ENCODE measurements at places on chromosomes 3 and 15.

DNA sequence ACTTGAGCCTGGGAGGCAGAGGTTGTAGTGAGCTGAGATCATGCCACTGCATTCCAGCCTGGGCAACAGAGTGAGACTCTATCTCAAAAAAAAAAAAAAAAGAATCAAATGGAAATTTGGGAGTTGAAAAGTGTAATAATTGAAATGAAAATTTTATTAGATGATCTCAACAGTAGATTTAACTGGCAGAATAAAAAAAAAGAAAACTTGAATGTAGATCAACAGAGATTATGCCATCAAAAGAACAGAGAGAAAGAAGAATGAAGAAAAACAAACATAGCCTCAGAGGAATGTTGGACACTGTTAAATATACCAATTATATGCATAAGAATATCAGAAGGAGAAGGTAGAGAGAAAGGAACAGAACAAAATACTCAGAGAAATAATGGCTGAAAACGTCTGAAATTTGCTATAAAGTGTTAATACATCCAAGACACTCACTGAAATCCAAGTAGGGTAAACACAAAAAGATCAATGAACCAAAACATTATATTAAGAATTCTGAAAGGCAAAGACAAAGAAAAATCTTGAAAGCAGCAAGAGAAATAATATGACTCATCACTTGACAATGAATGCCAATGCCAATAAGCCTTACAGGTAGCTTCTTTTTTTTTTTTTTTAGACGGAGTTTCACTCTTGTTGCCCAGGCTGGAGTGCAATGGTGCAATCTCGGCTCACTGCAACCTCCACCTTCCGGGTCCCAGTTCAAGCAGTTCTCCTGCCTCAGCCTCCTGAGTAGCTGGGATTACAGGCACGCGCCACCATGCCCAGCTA, 14.6 kb upstream of the ELP6 start:
- DNase-seq: no peak

GRCh38 chr3:161031134-161031533, 74.0 kb downstream of the B3GALNT1 start:
- DNase-seq: no peak

GRCh38 chr15:63752075-63752684, 81.6 kb downstream of the HERC1 start:
- DNase-seq: peak; percentile 36

GRCh38 chr3:72266016-72266370, 481.0 kb upstream of the PROK2 start:
- no peak for DNase-seq

DNA sequence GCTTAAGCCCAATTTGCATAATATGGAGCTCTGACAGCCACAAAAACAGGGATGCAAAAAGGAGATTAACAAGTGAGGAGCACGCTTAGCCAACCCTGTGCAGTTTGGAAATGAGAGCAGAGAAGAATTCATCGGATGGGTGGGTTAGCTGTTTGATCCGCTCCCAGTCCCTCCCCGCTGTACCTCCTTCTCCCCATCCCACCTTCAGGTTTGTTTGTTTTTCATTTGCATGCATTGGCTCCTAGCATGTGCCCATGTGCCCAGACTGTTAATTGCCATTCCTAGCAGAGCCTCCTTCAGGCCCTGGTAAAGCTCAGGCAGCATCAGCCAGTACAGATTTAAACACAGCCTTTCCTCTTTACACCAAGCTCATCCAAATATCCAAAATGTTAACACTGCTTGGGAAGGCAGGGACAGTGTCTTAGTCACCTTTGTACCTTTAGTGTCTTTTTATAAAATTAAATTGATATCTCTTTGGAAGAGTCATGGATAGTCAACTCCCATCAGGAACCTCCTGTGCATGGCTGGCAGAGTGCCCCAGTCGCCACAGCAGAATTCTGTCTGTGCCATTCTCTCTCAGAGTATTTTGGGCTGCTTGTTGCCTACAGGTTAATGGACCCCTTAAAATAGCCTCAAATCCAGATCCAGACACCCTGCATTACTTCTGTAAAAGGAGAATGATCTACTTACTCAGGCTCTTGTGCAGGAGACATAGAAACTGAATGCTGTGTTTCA, 244.2 kb downstream of the LSAMP start:
- peak; percentile 2 for DNase-seq

DNA sequence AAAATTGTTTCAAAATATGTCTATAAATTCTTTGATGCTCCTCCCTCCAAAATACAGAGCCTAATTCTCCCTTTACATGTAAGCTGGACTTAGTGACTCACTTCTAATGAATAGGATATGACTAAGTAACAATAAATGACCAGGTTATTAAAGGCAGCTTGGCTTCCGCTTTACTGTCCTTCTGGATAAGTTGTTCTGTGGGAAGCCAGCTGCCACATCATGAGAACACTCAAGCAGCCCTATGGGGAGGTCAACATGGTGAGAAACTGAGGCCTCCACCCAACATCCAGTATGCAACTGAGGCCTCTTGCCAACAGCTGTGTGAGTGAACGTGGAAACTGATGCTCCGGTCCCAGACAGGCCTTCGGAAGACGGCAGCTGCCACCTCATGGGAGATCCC, 247.3 kb upstream of the CHRM5 start:
- DNase-seq: no peak

- no peak for DNase-seq
Observed at GRCh38 chr15:90037961-90038631, 37.0 kb downstream of the ZNF710 start.

- no peak for DNase-seq
Observed at GRCh38 chr3:85560088-85560785, 601.4 kb downstream of the CADM2 start.

- no peak for DNase-seq
Observed at GRCh38 chr3:152785051-152785450, 49.9 kb upstream of the P2RY1 start.

DNA sequence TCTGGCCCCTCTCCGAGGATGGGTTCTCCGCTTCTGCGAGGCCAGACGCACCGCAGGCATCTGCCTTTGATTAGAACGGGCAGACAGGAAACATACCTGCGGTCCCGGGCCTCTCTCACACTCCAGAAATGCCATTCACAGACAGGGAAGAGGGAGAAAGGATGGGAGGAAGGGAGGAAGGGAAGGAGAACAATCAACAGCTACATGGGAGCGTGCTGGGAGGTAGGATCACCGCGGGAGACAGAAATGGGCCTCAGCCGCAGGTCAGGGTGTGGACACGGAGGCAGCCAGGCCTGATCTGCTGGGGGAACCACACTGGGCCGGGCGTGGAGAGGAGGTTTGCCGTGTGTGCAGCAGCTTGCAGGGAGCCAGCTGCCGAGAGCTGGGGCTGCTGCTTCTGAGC, 90.7 kb upstream of the RGMA start:
- no peak for DNase-seq

- no peak for DNase-seq
Observed at GRCh38 chr3:159882790-159883779, 105.5 kb upstream of the IL12A start.

DNA sequence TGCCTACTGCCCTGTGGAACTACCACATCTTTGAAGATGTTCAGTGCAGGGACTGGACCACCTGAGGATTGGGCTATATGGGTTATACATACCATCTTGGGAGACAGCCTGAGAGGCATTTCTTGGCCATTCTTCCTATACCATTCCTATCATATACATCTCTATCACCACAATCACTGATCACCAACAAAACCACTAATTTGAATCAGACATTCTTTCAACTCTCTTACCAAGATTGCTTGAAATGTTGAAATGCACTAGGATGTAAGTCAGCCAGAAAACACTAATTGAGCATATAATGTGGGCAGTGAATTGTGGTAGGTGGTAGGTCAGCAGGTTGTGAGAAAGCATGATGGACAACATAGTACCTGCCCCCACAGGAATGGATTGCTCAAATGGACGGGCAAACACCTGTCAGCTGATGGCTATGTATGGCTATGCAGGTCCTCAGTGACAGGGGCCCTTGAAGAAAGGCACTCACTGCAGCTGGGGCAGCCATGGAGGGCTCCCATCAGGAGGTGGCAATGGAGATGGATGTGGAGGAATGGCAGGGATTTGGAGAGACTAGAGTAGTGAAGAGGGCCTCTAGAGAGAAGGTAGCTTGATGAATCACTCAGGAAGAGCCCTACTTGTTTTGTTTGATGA, 49.1 kb downstream of the AMOTL2 start:
- no peak for DNase-seq
